Fibroblast of lung (primary cell): ENCODE measurements at places on chromosomes 6 and 20. TPM values are rescaled to one million over a fixed set of nuclear protein-coding genes. Genes with fewer than 3 reads are reported as not detected.
A peak's percentile ranks its signal among the peaks of the same experiment; 100 is the strongest.

GRCh38 chr6:11951868-11952267 lies 60.2 kb upstream of the HIVEP1 start:
- DNase-seq = no peak

GRCh38 chr20:62975251-62975760 lies 22.8 kb downstream of the SLC17A9 start:
- no peak for DNase-seq

DNA sequence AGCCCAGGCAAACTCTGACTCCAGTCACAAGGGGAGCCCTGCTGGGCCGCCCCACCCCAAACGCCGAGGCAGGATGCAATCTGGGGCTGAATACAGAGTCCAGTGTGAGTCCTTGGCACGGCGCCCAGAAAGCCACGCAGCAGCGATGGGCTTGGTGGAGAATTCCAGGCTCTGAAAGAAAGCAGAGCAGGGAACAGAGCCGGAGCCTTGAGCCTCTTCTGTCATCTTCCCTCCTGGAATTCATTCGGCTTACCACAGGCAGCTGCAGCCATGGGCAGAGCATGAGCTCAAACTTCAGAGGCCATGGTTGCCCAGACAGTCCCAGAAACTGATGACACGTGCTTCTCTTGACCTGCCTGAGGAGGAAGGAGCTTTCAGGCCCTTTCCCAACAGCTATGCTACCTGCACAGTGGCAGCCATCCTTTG lies 441.1 kb upstream of the JARID2 start:
- DNase-seq = peak; percentile 89

DNA sequence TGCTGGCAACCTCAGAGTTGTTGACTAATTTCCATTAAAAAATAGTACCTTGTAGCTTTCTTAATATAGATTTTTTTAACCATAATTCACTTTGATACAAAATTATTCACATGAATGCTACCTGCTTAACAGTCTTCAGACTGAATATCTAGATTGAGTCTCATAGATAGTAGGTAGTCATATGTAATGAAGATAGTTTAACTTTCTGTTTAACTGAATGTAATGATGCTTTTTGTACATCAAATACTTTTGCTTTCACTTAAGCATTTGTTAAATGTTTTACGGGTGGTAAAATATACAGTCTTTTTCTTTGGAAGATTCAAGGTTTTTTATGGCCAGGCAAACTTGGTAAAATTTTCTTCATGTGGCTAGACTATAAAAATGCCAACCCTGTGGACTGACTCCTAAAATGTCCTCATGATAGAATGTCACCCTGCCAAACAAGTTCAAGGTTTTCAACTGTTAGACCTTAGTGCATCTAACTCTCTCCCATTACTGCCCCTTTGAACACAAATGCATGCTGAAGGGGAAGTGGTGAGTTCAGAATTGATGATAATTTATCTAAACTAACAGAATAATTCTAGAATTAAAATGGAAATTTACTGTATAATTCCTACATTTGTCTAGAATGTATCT lies 16.4 kb downstream of the TBPL1 start:
- DNase-seq = no peak

- DNase-seq = no peak
These were observed 20.8 kb downstream of the DUSP22 start for GRCh38 chr6:313087-313486.

- DNase-seq = no peak
These were observed 253.8 kb upstream of the CDYL start for GRCh38 chr6:4522453-4522852.

- no peak for DNase-seq
These were observed 8.7 kb upstream of the IFNGR1 start for GRCh38 chr6:137227871-137228302.

DNA sequence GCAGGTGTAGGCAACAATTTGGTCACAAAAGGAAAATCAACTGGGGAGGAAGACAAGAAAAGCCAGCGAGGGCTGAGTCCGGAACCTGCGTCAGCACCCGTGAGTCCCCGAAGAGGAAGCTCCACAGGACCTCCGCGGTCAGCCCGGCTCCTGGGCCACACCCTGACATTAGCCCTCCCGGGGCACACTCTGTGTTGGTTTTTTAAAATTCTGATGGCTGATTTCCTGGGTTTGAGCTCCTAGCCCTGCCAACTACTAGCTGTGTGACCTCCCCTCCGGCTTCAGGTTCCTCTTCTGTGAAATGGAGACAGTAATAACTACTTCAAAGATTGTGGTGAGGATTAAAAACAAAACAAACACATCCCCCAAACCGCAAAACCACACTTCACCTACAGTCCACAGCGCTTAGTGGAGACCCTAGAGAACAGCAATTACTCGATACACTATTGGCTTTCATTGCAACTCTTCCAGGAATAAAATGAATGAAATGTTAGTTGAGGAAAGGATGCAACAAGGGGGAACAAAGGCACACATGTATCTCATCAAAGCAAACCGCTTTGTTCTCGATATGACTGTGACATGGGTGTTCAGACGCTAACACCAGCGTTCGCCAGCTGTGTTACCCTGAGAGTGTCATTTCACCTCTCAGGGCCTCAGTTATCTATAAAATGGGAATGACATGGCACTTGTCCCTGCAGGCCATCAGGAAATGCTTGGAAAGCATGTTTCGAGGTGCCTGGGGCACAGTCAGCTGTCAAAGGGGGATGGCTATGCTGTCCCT lies 985 bp downstream of the ZBP1 start:
- DNase-seq = no peak

DNA sequence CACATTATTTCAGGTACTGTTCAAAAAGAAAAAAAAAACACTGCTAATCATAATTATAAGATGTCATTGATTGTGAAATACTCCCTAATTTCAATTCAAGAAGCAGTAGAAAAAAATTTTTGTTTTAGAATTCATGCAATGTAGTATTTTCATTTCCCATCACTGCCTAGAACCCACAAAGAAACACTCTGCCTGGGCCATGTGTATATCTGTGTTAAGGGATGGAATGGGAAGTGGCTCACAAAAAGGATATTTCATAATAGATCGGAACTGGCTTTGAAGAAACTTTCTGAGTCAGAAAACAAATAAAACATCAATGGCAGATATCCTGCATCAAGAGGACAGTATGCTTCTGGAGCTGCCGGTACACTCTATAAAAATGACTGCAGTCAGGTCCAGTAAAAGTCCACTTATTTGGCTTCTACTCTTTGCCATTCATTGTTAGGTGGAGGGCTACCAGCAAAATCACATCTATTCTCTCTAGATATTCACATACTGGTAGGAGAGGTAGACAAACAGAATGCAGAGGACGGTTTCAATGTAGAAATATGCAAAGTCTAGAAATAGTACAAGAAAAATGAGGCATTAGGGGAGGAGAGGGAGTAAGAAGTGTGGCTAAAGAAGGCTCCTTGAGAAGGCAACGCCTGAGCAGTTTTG lies 135.0 kb upstream of the TNFAIP3 start:
- peak; percentile 37 for DNase-seq

DNA sequence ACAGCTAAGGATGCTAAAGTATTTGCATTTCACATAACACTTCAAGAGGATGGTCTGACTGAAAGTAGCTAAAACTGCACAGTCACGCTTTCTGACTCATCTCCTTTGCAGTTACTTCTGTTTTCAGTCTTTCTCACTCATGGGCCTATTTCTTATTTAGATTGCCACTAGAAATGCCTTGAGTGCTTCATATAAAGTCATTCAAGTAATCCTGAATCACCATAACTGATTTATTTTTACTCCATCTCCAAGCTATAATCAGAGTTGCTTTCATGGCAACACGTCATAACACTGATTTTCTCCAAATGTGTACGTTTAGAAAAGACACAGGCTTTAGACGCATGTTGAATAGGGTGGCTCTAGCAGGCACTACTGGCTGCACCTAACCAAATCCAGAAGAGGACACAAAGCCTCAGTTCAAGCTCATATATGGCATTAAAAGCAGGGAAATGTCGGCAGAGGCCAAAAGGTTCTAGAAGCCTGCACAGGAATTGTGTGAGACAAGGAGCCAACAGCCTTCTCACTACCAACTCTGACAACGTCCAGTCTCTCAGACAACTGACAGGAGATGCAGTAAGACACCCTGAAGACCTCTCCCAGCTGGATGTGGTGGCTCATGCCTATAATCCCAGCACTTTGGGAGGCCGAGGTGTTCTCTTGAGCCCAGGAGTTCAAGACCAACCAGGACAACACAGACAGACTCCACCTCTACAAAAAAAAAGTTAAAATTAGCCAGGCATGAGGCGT lies 64.1 kb upstream of the BEND6 start:
- DNase-seq = peak; percentile 93

DNA sequence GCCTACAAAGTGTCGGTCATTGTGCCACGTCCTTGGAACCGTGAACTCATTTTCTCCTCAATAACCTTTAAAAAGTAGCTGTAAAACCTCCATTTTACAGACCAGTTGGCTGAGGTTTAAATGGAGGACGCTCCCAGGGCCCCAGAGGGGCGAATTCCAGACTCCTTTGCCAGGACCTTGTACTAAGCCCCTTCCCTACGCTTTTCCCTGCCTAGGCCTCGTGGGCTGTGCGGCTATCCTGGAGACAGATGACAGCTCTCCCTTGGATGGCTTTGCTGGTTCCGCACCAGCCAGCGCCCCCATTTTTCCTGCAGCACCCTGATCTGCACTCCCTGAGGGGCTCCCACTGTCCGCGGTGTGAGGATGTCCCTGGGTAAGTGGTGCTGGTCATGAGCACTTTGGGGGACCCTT lies 12.1 kb upstream of the SNHG17 start:
- no peak for DNase-seq

- DNase-seq = peak; percentile 59
These were observed 119.4 kb downstream of the TBX18 start for GRCh38 chr6:84645000-84645399.

DNA sequence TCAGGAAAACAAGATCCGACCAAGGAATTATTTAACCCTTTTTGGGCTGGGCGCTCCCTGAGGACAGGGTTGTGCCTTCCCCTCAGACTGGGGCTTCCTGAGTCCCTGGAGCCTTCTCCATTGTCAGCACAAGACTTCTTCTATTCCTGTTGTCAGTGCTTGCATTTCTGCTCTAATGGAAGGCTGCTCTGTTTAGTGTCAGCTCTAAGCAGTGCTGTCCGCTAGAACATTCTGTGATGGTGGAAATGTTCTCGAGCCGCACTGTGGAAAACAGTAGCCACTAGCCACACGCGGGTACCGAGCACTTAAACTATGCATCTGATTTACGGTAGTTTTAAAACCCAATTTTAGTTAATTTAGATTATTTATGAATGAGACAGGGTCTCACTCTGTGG lies 64.0 kb downstream of the VEGFA start:
- no peak for DNase-seq

DNA sequence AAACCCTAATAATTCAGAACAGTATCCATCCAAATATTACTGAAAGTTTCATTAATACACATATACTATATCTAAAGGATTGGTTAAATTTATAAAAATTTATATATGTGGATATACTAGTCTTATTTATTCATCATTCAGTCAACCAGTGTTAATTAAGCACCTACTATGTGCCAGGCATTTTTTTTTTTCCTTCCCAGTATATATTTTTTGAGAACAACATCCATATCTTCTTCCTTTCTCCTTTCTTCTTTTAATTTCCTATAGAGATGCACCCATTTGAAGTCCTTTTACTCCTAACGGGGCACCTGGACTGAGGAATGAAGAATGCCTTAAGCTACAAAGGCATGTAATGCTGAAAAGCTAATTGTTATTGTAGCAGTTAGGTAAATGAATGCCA lies 72.8 kb downstream of the SESN1 start:
- DNase-seq = no peak

- no peak for DNase-seq
These were observed 3.7 kb downstream of the RAD21L1 start for GRCh38 chr20:1229541-1229940.

DNA sequence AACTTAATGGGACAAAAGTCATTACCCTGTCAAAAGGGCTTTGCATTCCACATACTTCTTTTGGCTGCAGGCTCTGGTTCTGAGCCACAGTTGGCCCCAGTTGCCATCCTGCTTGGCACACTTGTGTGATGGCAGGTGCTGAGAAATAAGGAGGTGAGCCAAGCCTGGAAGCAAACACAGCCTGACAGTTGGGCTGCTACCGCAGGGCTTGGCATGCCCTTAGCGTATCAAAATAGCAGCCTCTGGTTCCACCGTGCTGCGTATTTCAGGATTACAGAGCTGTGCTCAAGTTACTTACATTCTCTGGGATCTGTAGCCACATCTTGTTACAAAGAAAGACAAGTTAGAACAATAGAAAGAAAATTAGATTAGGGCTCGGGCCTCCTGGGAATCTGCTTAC lies 11.1 kb downstream of the MTHFD1L start:
- DNase-seq = peak; percentile 68

DNA sequence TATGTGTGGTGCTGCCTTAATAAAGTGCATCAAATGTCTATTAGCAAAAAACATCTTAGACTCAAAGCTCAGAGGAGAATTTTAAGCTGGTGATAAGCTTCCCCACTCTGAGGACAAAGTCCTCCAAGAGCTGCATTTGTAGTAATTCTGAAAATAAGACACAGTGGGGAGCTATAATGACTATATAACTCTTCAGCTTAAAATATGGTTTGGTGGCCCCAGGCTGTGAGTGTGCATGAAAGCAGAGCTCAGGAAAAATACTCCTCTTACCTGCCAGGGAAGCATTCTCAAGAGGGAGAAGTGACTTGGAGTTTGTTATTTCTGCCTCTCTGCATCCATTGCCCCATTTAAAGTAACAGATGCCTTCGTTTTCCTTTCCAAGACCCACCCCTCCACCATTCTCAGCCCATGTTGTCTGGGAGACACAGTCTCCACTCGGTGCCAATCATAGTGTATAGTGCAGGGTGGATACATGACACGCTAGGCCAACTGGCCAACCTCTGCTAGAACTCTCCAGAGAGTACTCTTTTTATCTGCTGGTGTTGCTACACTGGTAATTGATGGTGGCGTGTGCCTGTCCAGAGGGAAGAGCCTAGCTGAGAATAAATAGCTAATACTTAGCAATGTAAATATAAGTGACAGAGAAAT lies 229.2 kb downstream of the PHF3 start:
- DNase-seq = no peak

DNA sequence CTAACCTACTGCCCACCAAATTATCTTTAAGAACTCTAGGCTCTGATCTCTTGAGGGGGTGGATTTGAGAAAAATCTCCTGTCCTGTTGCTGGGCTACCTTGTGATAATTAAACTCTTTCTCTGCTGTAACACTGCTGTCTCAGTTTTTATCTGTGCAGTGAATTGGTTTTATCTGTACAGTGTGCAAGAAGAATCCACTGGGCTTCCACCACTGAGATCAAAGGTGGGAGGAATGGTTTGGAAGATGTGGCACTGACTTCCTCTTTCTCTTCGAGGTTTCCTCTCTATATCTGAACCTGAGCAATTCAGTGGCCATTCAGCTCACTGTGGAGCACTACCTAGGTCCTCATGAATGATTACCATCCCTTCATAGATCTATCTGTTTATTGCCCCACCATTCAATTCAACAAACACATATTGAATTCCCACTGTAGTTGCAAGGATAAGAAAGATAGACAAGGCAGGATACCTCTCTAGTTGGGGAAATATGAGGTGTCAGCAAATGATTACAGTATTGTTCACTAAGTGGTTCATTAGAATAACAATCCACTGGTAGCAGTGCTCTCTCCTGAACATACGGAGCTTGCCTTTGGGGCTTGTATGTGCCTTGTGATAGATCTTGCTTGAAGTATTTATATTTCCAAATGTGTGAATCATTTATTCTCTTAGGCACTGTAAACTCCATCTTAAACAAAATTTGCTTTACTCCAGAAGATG lies 172.1 kb upstream of the ARG1 start:
- DNase-seq = no peak

Gene RAET1L
- not detected in 2 replicates for total RNA-seq

Gene MYT1
- not detected in 2 replicates for total RNA-seq

Gene ERVFRD-1
- total RNA-seq = not detected in 2 replicates

Gene FILIP1
- total RNA-seq = 0.33 and 0.77 TPM in 2 replicates

Gene KCNB1
- under 0.01 TPM in 2 replicates for total RNA-seq

Gene SCAF8
- 24.1 and 30.9 TPM in 2 replicates for total RNA-seq

Gene WDR46
- 55.2 and 67.3 TPM in 2 replicates for total RNA-seq

Gene DEFB124
- not detected in 2 replicates for total RNA-seq
